ENCODE measurements at places on chromosomes 1 and 21.
A peak's percentile ranks its signal among the peaks of the same experiment; 100 is the strongest.

DNA sequence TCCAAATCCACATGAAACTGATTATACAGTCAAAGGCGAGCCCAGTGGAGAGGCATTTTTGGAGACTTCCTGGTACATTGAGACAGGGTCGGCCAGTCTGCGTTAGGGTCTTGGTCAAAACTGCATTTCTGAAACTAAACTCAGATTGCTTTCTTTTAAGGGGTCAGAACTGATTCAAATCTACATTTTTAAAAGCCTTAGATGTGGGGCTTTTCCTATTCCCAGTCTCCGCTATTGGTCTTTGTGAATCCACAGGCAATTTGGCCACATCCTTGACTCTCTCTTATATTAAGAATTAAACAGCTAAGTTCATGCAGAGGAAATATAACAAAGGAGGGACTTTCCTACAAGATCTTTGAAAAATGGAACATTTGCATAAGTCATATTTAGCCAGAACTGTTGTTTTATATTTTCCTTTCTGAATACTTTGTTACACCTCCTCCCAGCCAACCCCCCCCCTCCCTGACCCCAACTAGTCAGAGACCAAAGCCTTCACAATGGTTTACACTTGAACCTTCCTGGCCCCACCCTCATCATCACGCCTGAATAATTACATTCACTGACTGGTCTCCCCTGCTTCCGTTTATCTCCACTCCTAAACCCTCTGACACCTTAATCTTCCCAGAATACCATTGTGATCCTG lies 30.9 kb downstream of the SELL start:
- DNase-seq: no peak

GRCh38 chr1:183279835-183280234 lies 93.8 kb downstream of the LAMC2 start:
- DNase-seq: no peak

- no peak for DNase-seq
Observed at GRCh38 chr1:18396247-18396980, 84.3 kb upstream of the KLHDC7A start.

DNA sequence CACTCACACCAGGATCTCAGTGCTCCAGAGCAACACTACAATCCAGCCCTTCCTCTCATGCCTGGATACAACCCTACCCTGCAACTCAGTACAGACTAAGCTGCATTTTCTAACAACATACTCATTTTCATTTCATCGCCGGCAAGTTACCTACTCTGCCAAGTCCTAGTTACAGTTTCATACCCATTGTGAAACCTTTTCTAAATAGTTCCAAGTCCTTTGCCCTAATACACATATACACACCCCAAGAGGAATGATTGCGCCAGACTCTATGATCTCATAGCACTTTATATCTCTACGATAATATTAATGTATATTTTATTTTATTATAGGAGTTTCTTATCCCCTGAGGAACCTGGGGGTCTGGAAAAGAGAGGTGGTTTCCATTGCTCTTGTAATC lies 122.4 kb downstream of the LMX1A start:
- DNase-seq: no peak

- no peak for DNase-seq
Observed at GRCh38 chr1:203120325-203121153, 7.0 kb upstream of the ADORA1 start.

DNA sequence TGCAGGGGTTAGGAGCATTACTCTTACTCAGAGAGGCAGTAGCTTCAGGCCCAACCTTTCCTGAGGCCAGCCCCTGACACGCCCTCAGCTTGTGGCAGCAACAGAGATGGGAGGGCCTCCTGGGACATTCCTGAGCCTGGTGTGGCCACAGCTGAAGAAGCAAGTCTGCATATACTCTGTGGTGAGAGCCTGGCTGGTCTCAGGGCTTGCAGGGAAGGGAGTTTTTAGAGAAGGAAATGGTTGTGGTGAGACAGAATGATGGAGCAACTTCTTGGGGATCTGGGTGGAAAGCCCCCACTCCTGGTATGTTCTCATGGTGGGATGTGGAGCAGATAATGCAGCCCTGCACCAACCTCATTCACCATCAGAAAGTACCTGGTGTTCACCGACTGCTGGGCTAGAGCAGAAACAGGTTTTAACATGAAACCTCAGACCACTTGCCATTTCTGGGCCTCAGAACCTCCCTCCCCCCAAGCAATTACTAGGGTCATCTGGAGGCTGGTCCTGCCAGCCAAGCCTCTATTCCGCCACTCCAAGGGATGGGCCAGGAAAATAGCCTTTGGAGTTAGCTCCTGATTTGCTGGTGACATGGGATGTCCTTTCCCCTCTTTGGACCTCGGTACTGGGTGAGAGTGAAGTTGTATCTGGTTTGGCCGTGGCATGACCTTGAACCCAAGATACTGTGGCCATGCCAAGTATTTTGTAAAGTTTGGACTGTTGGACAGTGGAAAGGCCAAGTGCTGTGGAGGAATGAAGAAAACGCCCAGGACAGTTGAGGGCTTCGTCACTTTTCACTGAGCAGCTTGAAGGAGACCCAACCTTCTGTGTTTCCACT lies 28.1 kb upstream of the RNF19B start:
- no peak for DNase-seq

- no peak for DNase-seq
Observed at GRCh38 chr1:65894738-65895605, 102.3 kb downstream of the PDE4B start.

- DNase-seq: no peak
Observed at GRCh38 chr1:234870020-234870981, 258.3 kb downstream of the TOMM20 start.

DNA sequence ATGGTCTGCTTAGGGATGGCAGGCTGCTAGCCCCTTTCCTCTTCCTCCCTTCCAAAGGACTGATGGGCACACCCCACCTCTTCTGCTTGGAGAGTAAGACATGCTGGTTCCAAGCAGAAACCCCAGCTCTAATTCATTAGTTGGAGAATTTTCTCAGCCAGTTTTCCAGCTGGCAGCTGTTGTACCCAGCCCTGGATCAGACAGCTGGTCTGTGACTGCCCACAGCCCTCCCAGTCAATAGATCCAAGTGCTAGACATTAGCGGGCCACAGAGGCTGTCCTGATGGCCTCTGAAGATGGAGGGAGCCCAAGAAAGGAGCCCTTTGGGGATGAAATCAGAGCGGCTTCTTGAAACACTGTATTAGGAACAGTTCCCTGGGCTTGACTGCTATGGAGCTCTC lies 35.8 kb downstream of the ACOT11 start:
- no peak for DNase-seq

- DNase-seq: peak; percentile 41
Observed at GRCh38 chr1:180563026-180563827, 4.5 kb downstream of the OVAAL start.

GRCh38 chr1:81921851-81922462 lies 121.2 kb downstream of the ADGRL2 start:
- DNase-seq: no peak

DNA sequence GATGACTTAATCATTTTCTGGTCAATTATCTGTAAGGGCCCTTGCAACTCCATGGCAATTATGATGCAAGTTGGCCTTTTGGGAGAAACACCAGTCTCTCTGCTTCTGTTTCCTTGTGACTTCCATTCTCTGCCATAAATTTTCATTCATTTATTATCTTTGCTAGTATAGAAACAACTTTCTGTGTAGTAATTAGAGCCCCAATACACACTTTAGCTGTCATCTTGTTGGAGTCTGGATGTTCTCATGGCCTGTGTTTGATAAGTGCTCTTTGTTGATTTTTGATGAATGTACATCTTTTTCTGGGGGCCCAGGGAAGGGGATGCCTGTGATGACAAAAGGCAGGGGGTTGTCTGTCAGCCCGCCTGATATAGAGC lies 22.4 kb downstream of the PROX1 start:
- no peak for DNase-seq

DNA sequence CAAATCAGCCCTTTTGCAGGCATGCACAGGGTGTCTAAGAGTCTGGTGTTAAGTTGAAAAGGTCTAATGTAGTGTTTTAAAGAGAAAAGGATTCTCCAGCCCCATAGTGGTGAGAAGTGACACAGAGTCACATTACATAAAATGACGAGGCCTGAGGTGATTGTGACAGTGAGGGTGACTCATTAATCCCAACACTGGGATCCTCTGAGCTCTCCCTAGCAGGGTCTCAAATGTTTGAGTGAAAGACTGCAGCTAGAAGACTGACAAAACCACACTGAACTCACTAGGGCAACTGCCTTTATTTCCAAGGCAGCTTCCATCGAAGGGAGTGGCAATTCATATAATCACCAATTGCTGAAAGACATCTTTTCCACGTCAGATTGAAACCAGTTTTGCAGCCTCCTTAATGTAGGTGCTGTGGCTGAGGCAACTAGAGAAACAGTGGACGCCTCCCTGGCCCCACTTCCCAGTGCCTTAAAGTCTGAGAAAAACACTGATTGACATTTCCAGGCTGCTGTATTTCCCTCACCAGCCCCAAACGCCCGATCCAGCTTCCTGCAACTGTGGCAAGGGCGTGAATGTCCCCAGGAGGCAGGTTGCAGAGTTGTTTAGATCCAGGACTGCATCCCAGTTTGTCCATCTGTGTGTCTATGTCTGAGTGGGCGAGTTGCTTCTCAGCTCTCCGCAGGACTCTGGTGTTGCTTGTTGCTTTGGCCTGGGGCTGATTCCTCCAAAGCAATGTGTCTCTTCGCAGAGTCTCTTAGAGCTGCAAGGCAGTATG lies 81.4 kb downstream of the RUNX1 start:
- no peak for DNase-seq

DNA sequence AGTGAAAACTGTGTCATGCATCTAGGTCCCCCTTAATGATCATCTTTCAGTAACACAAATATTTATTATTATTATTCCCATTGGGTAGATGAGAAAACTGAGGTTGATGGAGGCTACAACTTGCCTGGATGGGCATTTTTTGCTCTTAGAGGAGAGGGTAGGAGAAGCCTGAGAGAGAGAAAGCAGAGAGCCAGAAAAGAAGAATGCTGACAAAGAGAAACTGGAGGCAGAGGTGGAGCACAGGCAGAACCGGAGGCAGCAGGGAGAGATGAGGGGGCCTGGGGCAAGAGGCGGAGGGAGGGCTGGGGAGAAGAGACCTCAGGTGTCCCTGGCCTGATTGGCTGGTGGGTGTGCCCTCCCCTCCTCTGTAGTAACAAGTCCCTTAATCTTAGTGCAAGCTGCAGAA lies 4.1 kb downstream of the BLACAT1 start:
- no peak for DNase-seq

DNA sequence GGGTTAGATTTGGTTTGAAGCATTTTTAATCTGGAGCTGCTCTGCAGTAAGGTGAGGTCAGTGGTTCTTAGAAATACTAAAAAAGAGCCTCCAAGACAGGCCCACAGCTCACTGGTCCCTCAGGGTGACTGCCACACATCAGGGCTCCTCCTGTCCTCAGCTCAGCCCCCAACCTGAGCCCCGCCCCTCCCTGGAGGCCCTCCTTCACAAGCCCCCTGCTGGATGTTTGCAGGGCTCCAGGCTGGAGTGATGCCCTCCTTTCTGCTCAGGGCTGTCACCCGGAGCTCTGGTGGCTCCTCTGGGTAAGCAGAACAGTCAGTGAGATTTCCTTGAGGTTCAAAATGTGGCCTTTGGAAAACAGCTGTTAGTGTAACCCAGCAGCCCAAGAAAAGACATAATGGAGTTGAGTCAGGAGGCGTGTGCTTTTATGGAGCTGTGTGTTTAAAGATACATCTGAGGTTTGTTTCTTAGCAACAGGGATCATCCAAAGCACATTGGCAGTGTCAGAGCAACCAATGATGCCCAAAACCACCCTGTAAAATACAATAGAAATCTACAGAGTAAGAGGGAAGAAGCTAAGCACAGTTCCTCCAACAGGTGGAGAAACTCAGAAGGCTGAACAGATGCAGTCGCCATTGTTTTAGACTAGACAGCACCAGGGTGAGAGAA lies 21.4 kb downstream of the STUM start:
- DNase-seq: no peak

DNA sequence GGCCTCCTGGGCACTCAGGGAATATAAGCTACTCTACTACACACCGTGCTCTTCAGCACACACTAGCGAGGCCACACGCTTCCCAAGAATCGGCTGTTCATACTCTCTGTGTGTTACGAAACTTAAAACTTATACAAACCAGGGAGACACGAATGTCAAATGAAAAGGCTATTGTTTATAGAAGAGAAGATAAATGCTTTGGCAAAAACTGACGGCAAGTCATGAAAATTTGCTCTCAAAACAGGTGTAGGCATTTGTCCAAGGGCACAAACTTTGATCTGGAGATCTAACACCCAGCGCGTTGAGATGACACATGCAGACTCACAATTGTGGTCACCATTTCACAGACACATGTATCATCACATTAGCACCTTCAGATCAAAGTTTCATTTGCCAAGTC lies 46.1 kb downstream of the USP48 start:
- DNase-seq: no peak

DNA sequence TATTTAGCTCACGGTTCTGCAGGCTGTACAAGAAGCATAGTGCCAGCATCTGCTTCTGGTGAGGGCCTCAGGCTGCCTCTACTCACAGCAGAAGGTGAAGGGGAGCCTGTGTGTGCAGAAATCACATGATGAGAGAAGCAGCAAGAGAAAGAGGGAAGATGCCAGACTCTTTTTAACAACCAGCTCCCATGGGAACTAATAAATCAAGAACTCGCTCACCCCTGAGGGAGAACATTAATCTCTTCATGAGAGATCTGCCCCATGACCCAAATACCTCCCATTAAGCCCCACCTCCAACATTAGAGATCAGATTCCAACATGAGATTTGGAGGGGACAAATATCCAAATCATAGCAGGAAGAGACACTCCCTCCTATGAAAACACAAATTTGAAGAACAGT lies 74.1 kb downstream of the OLFML2B start:
- no peak for DNase-seq

DNA sequence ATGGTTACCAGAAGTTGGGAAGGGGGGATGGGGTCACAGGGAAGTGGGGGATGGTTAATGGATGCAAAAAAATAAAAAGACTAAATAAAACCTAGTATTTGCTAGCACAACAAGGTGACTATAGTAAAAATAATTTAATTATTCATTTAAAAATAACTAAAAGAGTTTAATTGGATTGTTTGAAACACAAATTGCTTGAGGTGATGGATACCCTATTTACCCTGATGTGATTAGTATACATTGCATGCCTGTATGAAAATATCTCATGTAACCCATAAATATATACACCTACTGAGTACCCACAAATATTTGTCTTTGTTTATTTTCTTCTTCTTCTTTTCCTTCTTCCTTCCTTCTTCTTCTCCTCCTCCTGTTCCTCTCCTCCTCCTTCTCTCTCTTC lies 57.8 kb upstream of the MACF1 start:
- DNase-seq: no peak

GRCh38 chr1:242468784-242469183 lies 55.7 kb downstream of the PLD5 start:
- no peak for DNase-seq

Data from liver (tissue), 10 donors.